ENCODE measurements at places on chromosomes 7 and 10. TPM values are rescaled to one million over a fixed set of nuclear protein-coding genes. Genes with fewer than 3 reads are reported as not detected.

DNA sequence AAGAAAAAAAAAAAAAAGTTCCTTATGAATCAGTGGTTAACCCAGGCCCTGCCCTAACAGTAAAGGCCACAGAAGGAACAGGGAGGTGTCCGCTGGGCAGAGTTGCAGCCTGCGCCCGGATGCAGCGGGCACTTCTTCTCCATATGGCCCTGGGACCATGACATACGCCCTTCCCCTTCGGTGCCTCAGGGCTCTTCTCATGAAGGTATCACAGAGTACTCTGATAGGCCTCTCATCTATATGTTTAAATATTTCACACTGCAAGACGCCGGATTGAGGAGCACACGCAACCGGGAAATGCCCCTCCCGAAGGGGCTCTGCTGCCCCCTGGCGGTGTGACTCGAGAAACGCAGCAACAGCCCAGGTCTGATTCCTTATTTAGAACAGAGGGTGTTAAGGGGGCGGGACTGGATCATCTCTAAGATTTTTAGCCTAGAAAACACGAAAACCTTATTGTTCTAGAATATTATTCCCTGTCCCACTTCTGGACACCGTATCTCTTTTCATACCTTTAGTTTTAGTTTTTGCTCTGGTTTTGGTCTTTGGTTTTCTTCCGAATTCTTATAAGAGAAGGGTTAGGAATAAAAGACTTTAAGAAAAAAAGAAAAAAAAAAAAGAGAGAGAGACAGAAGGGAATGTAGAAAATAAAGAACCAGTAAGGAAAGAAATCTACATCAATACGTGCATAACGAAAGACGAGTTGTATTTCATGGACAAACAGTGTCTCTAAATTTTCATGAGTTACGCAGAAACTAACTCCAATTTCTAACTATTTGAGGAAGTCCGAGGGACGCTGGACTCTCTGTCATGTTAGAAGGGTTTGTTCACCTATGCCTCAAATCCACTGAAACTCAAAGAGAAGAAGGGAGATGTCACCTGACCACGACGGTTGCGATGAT is 12.0 kb downstream of the DAGLB start:
- peak; percentile 83 for DNase-seq

- no peak for DNase-seq
Observed at GRCh38 chr7:117730390-117730789, 142.9 kb downstream of the CTTNBP2 start.

The MMP21 gene
- total RNA-seq: 0.14 TPM

- DNase-seq: no peak
Observed at GRCh38 chr10:119688033-119688508, 36.9 kb downstream of the BAG3 start.

The SFRP5 gene
- 5.5 TPM for total RNA-seq

The OGA gene
- 36.6 TPM for total RNA-seq
